Activated T-cell treated with anti-CD3 and anti-CD28 coated beads, Interleukin-2, amount 50 U/mL, for 72 hours (primary cell): ENCODE measurements at places on chromosomes 3 and 15.
A peak's percentile ranks its signal among the peaks of the same experiment; 100 is the strongest.

- no peak for DNase-seq
These were observed 126.2 kb downstream of the ASB7 start for GRCh38 chr15:100728371-100729201.

- peak; percentile 73 for DNase-seq
These were observed 105.0 kb downstream of the FOXP1 start for GRCh38 chr3:71478568-71478967.

- DNase-seq = no peak
These were observed 98.9 kb upstream of the TJP1 start for GRCh38 chr15:29921130-29921601.

DNA sequence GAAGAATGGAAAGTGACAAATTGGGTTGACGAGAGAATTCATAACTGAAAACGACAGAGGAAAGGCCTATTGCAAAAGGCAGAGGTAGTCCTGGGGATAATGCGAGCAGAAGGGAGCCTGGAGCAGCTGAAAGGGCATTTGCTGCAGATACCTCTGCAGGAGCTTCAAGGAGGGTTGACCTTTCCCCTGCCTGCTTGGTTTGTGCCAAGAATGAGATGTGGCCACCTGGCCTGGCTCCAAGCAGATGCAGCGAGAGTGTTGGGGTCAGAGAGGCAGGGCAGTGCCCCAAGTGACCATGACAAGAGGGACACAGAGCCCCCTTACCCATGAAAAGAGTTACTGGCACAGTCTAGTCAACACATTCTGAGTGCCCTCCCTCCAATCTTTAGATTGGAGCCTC, 43.5 kb downstream of the SLC41A3 start:
- DNase-seq = no peak

DNA sequence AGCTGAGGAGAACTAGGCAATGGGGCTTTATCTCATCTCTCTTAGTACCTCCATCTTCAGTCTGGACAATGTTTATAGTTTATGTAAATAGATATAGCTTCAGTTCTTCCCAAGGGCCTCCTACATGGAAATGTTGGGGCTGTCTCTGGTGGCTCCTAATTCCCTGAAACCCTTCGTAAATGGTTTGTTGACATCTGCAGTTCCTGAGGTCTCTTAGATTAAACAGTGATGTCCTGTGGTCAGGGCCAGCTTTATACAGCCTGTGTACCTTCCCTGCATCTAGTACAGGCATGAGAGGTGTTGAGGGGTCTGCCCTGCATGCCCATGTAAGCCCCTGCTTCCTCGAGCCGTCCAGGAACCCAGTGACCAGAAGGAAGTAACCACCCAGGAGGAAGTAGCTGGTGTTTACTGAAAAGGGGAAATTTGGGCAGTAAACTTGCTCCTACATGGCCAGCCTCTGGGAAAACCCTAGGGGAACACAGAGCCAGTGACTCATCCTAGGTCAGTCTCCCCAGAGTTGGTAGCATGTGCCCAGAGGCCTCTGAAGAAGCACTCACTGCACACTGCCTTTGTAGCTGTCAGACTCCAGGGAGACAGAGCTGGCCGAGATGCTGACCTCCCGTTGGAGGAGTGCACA, 4.7 kb upstream of the TBC1D2B start:
- peak; percentile 26 for DNase-seq

DNA sequence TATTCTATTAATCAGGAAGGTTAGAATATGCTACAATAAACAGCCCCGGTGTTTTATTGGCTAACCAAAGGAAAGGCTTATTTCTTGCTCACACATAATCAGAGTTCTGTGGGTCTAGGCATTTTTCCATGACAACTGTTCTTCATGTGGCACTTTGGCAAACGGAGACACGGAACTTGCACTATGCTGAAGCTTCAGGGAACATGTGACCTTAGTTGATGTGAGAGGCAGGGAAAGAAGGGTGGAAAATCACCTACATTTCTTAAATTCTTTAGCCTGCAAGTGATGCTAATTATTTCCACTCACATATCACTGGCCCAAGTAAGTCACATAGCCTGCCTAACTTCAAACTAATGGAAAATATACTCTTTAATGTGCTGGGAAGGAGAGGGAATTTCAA, 344.6 kb downstream of the SV2B start:
- no peak for DNase-seq

GRCh38 chr15:58748040-58748851, 1.3 kb downstream of the ADAM10 start:
- DNase-seq = peak; percentile 59

GRCh38 chr15:62439543-62440016, 274.5 kb upstream of the C2CD4B start:
- DNase-seq = no peak

- peak; percentile 18 for DNase-seq
These were observed 24.4 kb upstream of the COPG1 start for GRCh38 chr3:129224984-129225393.

GRCh38 chr3:59103552-59103951, 53.7 kb upstream of the CFAP20DC start:
- no peak for DNase-seq

- peak; percentile 7 for DNase-seq
These were observed 25.9 kb downstream of the CSTA start for GRCh38 chr3:122350814-122351418.

- no peak for DNase-seq
These were observed 14.0 kb downstream of the FBXL22 start for GRCh38 chr15:63611177-63611576.

GRCh38 chr15:91795235-91795634, 58.3 kb upstream of the SLCO3A1 start:
- DNase-seq = no peak

- no peak for DNase-seq
These were observed 6.9 kb downstream of the ACAD11 start for GRCh38 chr3:132652640-132653270.

GRCh38 chr3:194274424-194275085, 76.6 kb downstream of the CPN2 start:
- no peak for DNase-seq

- DNase-seq = peak; percentile 29
These were observed 5.1 kb downstream of the MAGEL2 start for GRCh38 chr15:23642413-23643044.
